CD4-positive, CD25-positive, alpha-beta regulatory T cell (primary cell): ENCODE measurements at places on chromosomes 2 and 18.

DNA sequence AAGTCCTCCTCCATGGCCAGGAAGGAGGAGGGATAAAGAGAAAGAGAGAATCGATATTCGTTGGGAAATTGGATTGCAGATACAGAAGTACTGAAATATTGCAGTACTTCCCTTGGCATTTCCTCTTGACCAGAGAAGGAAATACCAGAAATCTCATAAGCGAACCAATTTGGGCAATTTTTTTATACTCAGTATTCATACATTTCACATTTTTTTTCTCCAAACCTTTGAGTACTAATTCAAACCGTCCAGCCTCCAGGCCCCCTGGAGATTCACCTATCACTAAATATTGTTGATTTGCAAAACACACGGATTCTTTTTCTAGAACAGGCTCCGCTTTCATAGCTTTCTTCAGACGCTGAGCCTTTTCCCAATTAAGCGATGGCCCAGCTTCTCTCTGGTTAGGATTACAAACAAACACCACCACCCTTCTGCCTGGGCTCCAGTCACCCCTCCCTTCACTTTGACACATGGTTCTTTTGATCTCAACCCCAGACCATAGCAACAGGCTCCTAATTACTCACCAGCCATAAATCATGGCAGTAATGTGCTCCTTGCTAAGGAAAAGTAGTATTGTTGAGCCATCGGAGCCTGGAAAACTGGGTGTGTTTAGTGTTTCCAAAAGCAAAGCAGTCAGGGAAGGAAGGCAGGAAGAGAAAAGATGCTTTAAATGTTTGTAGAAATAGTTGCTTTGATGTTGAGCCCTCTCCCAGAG is 138.4 kb upstream of the CCDC68 start:
- no peak overlapping the region for H3K27ac ChIP-seq
- H3K4me3 ChIP-seq, result no peak overlapping the region
- no peaks in the 10 kb centered on the region for H3K36me3 ChIP-seq
- DNase-seq, result no peak
- H3K27me3 ChIP-seq, result no peaks in the 10 kb centered on the region

- H3K36me3 ChIP-seq, result no peaks in the 10 kb centered on the region
- no peaks in the 10 kb centered on the region for H3K4me1 ChIP-seq
- no peaks in the 10 kb centered on the region for H3K27me3 ChIP-seq
- H3K4me3 ChIP-seq, result no peak overlapping the region
- H3K27ac ChIP-seq, result no peak overlapping the region
- no peak for DNase-seq
Observed at GRCh38 chr18:3653263-3653850, 203.4 kb downstream of the TGIF1 start.

DNA sequence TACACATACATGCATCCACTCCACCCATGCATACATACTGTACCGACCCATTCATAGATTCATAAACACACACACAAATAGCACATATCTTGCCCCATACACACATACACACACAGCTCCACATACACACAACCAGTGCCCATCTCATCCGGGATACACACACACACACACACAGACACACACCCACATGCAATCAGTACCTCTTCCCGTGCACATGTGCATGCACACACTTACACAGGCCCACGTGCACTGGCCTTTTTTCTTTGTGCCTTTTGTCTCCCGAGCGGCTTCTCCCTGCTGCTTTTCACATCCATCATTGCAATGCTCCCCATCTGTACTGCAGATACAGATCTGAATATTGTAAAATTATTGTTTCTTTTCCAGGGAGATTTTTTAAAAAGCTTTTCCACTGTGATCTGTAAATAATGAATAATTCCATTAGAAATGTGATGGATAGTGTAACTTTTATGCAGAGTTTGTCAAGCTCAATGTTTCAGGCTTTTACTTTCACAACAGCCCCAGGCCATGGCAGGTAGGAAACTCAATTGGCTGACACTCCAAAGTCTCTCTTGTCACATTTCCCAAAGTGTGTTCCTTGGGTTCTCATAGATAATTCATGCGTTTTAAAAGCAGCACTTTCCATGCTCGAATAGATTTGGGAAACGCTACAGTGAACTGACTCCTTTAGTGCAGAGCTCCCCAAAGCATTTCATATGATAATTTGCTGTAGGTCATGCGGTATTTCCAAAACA is 393.5 kb downstream of the CTNNA2 start:
- no peak overlapping the region for H3K27ac ChIP-seq
- H3K4me1 ChIP-seq, result no peaks in the 10 kb centered on the region
- DNase-seq, result no peak
- H3K27me3 ChIP-seq, result no peaks in the 10 kb centered on the region
- no peak overlapping the region for H3K4me3 ChIP-seq
- H3K36me3 ChIP-seq, result no peaks in the 10 kb centered on the region

DNA sequence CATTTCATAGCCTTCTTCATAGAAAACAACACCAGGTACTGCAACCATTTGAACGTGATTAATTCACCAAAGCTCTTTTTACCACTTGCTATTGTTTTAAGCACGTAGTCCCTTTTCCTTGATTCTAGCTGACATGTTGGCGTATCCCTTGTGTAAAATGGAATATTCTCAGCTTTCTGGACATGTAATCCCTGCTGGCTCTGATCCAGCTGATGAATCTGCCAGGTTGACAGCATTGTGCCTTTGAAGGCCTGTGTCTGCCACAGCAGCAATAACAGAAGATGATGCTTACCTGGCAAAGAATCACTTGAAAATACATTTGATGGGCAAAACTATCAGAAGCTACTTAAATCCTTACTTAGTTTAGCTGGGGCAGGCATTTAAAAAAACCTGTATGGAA is 81.0 kb upstream of the CCDC150 start:
- no peaks in the 10 kb centered on the region for H3K36me3 ChIP-seq
- peaks cover 2% of the 10 kb centered on the region for H3K27me3 ChIP-seq
- H3K4me1 ChIP-seq, result no peaks in the 10 kb centered on the region
- no peak for DNase-seq
- H3K4me3 ChIP-seq, result no peak overlapping the region
